Stimulated activated CD8-positive, alpha-beta memory T cell treated with anti-CD3 and anti-CD28 coated beads, Interleukin-15, amount 100 ng/mL, for 1 hour (primary cell): ENCODE measurements at places on chromosomes 16 and 17.

DNA sequence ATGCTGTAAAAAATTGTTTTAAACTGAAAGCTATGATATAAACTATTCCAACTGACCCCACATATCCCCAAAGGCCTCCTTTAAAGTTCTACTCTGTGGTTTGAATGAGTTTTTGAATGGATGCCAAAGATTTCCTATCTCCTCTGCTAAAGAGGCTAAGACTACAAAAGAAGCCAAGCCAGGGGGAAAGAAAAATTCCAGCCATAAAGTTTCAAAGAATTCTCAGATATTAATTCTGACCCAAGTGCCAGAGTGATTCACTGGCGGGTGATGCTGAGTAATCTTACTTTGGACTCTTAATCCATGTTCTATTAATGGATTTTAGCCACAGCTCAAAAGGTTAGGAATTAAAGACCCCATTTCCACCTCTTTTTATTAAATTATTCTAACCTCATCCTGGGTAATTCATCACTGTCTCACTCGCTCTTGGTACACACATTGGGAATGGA is 60.7 kb downstream of the HS3ST3A1 start:
- DNase-seq: no peak

DNA sequence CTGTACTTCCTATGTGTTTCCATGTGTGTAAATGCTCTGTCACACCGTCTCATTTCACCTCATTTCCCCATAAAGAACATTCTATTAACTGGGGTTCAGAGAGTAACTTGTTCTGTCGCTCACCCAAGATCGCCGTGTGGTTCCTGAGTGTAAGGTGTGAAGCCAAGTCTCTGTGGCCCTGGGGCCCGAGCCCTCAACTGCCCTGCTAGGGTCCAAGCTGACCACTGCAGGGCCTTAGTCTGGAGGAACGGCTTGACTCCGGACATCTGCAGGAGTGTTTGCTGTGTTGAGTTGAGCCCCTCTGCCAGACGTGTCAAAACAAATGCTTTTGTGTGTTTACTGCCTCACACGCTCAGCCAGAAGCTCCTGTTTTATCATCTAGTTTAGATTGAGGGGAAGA is 244.1 kb downstream of the CCDC182 start:
- DNase-seq: no peak

GRCh38 chr17:56782338-56782737 is 51.4 kb downstream of the C17orf67 start:
- no peak for DNase-seq

DNA sequence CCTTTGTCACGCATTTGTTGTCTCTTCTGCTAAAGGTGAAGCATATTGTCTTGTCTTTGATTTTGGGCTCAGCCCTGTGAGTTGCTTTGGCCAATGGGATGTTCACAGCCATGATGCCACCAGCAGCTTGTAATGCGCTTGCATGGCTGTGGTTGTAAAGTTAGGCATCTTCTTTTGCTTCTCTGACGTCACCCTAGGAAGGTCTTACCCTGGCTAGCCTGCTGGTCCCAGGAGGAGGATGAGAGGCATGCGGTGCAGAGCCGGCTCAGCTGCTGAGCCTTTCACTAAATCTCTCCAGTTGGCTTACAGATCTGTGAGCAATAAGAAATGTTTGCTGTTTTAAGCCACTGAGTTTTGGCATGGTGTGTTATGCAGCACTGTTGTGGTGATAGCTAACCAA is 40.8 kb downstream of the IRX6 start:
- no peak for DNase-seq

- no peak for DNase-seq
Measured at GRCh38 chr17:58363457-58364185, 11.6 kb upstream of the SUPT4H1 start.

DNA sequence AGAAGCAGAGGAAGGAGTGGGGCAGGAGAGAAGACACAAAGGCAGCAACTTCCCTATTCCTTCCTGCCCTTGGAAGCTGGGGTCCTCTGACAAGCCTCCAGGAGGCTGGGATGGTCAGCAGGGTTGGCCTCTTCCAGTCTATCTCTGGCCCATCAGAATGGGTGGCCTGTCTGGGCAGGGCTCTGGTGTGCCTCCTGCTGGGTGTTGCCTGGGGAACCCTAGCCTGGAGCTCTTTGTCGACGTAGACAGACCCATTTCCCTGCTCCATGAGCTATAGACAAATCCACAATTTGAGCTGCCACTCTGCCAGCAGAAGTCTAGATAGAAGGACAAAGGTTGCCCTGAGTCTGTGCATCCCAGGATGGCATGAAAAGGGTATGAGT is 11.4 kb downstream of the IGFBP4 start:
- DNase-seq: no peak

DNA sequence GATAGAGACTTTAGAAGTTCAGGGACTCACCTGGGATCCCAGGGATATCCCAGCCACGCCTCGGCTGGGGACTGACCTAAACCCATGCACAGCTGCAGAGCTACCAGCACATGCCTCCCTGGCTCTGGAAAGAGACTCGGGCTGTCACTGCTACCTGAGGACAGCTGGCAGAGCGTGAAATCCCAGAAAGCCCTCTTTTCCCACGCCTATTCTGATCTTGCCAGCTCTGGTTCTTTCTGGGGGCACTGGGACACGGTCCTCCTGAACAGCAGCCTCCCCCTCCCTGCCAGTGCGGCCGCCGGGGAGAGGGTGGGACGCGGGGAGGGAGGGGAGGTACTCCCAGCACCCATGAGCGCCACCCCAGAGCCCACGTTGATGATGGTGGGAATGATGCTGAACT is 10.8 kb downstream of the P2RX5 start:
- no peak for DNase-seq

GRCh38 chr16:10868104-10868595 is 8.9 kb upstream of the CIITA start:
- DNase-seq: no peak

DNA sequence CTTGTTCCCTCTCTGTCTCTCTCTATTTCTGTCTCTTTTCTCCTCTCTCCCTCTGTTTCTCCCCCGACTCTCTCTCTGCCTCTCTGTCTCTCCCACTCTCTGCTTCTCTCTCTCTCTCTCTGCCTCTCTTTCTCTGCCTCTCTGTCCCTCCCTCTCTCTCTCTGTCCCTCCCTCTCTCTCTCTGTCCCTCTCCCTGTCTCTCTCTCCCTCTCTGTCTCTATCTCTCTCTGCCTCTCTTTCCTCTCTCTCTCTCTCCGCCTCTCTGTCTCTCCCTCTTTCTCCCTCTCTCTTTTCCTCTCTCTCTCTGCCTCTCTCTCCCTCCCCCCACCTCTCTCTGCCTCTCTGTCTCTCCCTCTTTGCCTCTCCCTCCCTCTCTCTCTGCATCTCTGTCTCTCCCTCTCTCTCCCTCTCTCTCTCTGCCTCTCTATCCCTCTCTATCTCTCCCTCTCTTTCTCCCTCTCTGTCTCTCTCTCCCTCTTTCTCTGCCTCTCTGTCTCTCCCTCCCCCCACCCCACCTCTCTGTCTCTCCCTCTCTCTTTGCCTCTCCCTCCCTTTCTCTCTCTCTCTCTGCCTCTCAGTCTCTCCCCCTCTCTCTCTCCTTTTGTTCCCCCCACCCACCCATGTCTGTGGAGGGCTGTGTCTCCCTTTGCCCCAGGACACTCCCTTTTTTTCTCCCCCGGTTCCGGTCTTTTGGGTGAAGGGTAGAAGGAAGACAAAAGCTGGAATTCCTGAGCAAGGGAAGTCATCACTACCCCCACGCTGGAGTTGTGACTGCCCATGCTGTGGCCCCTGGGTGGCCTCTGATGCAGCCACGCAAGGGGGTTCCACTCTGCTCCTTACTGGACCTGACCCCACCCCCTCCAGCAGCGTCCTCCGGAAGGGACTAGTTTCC is 27.1 kb upstream of the MGAT5B start:
- no peak for DNase-seq

DNA sequence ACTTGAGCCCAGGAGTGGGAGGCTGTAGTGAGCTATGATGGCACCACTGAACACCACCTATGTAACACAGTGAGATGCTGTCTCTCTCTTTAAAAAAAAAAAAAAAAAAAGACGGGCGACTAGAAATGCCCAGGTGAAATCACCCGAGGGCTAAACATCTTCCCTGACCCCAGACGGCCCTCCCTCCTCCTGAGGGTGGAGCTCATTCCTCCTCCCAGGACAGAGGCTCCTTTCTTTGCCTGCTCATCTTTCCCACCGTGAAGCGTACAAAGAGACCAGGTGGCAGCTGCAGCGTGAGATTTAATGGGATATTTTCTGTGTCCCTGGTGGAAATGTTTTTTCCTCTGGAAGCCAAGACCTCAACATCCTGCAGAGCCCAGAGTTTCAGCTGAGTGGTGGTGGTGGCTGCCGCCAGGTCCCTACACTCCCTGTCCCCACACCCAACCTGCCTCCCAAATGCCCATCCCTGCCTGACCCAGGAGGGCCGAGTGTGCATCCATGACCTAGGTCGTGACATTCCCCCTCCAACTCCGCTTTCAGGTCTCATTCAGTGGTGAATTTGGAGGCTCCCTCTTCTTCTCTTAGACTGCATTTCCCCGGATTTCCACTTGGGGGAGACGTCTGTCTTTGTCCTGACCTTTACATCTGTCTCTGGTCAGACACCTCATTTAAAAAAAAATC is 14.4 kb upstream of the GPRC5B start:
- DNase-seq: no peak

GRCh38 chr17:4947411-4948165 is 742 bp downstream of the PFN1 start:
- peak; percentile 32 for DNase-seq

GRCh38 chr17:42720996-42721583 is 23.8 kb downstream of the EZH1 start:
- no peak for DNase-seq

DNA sequence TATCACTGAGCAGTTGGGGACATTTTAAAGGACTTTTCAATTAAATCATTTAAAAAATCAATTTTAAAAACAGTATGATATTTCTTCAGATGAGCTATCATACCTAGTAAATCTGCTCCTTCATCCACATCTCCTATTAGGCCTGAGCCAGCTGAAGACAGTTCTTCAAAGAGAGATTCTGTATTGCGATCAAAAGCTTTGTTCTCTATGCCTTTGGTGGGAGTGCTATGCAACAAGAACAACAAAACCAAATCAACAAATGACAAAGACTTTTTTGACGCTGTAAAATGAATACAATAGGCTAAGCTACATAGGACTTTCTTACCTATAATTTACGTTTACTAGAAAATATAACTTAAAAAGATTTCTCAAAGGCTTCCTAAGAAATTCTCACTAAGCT is 106.5 kb downstream of the SPAG9 start:
- no peak for DNase-seq

- no peak for DNase-seq
Measured at GRCh38 chr17:31085563-31085962, 9.2 kb upstream of the NF1 start.

GRCh38 chr17:34012709-34013375 is 242.2 kb upstream of the CCL2 start:
- DNase-seq: no peak

- DNase-seq: no peak
Measured at GRCh38 chr16:27778926-27779570, 229.1 kb downstream of the KATNIP start.

DNA sequence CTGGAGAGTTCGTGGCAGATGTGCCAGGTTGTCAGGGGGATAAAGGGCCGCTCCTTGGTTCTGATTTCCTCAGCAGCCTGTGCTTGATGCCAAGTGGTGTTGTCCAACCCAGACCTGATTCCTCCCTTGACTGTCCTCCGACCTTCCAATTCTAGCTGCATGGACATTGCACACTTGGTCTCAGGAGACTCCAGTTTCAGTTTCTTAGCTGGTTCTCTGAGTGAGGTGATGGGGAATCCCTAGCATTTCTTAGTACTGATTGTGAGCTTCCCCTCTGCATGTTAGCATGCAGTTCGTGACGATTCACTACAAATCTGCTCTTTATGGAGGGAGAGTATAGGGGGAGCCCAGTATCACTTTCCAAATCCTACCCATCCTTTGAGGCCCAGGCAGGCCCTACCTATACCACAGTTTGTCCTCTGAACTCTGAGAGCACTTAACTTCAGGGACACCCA is 12.4 kb upstream of the CCR7 start:
- DNase-seq: no peak
